ENCODE measurements at places on chromosomes 1 and 21.
A peak's percentile ranks its signal among the peaks of the same experiment; 100 is the strongest.

- no peak for DNase-seq
Measured at GRCh38 chr1:170460414-170461155, 71.4 kb upstream of the GORAB start.

GRCh38 chr1:82195245-82195644 is 394.5 kb downstream of the ADGRL2 start:
- no peak for DNase-seq

DNA sequence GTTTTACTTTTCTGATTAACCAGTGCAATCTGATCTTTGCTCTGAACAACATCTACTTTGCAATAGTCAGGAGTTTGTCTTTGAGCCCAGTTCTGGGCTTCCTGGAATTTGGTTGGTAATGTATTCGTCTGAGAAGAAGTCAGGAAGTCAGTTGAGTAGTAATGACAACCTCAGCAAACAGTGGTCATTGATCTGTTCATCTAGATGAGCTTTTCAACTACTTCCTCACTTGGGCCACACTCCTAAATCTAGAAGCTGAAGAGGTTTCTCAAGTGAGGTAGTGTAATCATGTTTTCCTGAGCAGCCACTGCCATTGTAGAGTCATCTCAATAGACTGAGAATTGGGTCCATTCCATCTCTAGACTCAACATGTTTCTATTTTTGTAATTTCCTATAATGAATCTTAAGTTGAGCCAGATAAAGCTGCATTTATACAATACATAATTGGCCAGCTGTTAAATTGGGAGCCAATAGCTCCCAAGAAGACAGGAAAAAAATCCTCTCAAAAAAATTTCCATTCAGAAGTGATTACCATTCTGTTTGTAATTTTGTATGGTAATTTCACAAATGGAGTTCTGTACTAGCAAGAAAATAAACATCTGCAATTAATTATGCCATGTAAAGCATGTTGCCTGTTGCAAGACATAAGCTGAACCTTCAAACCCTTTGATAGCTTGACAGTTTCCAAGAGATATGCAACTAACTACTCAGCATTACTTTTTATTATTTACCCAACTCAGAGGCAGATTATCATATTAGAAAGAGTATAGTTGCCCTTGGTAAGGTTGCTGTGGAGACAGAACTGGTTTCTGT is 49.6 kb downstream of the WDR64 start:
- peak; percentile 24 for DNase-seq

GRCh38 chr1:33429856-33430691 is 821 bp downstream of the PHC2 start:
- no peak for DNase-seq

- DNase-seq, result peak; percentile 70
Measured at GRCh38 chr1:184362876-184363275, 24.0 kb upstream of the C1orf21 start.

DNA sequence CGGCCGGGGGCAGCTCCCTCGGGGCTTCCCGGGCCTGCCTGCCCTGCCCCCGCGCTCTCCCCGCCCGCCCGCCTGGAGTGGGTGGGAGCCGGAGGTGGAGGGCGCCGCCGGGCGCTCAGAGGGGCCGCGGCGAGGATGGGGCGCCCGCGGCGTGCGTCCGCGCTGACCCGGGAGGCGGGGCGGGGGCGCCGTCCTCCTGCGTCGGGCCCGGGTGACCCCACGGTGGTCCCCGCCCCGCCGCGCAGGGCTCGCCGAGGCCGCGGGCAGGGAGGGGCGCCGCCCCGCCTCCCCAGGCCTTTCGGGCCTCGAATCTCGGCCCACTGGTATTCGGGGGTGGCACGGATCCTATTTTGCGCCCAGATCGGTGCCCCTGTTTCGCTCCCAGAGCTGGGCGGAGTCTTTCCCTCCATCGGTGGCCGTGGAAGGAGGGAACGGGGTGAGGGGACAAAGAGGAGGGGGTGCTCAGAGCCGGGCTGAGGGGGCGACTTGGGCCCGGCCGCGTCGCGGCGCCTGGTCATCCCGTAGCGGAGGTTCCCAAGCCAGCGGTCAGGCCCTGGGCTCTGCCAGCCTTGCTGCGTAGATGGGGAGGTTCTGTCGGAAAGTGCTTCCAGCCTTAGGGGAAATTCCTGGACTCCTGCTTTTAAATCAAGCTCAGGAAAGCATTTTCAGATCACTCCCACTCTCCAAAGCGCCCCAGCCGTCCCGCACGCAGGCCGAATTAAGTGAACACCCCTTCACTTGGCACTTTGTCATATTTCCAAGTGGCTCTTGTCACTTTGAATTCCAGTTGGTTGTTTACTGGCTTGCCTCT is 545 bp downstream of the PATJ start:
- peak; percentile 37 for DNase-seq

- DNase-seq, result no peak
Measured at GRCh38 chr1:156795787-156796186, 20.9 kb downstream of the SH2D2A start.

DNA sequence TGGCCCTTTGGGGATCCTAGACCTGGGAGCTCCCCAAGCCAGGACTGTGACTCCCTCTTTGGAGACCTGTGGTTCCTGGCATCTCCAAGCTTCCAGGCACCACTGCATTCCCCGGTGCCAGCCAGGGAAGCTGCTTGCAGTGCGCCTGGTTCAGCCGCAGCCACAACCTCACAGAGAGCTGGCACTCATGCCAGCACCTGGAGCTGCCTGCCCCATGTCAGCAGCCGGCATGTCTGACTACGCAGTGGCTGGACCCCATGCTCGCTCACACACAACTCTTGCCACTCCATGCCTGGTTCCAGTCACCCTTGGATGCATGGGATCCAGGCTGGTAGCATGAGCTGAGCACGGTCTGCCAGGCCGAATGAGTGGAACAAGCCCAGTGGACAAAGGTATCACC is 426.6 kb downstream of the LRRIQ3 start:
- no peak for DNase-seq

- DNase-seq, result no peak
Measured at GRCh38 chr1:88265606-88266005, 418.5 kb upstream of the PKN2 start.

DNA sequence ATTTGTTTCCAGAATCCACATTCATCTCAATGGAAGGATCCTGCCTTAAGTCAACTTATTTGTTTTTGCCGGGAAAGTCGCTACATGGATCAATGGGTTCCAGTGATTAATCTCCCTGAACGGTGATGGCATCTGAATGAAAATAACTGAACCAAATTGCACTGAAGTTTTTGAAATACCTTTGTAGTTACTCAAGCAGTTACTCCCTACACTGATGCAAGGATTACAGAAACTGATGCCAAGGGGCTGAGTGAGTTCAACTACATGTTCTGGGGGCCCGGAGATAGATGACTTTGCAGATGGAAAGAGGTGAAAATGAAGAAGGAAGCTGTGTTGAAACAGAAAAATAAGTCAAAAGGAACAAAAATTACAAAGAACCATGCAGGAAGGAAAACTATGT is 2.6 kb downstream of the GADD45A start:
- no peak for DNase-seq

DNA sequence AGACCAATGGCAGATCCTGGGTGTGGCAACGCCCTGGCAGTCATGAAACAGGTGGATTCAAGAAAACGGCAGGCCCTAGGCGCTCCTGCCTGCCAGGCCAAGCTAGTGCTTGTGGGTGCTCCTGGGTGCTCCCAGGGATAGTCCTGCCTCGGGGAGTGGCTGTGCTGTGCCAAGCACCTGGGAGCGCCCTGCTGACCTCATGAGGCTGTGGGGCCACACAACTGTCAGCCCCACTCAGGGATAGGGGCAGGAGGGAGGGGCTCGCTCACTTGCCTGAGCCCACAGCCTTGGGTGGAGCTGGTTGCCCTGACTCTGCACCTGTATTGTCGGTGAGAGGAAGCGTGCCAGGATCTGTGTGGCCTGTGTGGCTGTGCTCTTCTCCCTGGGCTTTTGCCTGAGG is 9.4 kb downstream of the SNAP47 start:
- no peak for DNase-seq

- DNase-seq, result no peak
Measured at GRCh38 chr1:95287825-95288224, 53.8 kb downstream of the RWDD3 start.

GRCh38 chr1:233459470-233459945 is 132.0 kb downstream of the MAP3K21 start:
- DNase-seq, result no peak

- DNase-seq, result no peak
Measured at GRCh38 chr21:26909972-26910371, 56.9 kb downstream of the ADAMTS5 start.

DNA sequence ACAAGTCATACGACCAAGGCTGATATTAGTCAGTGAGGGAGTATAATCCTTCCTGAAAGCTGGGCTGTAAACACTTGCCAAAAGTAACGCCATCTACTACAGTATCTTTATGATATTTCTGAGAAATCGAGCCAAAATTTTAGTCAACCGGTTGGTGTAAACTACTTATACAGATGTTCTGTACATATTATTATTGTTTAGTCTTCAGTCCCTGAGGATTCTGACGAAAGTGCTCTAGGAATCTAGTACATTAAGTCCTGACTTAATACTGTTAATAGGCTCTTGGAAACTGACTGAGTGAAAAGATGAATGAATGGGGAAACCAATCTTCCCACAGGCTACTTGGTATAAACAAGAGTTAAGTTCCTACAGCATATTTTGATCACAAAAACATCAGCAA is 274.3 kb downstream of the USP25 start:
- no peak for DNase-seq

DNA sequence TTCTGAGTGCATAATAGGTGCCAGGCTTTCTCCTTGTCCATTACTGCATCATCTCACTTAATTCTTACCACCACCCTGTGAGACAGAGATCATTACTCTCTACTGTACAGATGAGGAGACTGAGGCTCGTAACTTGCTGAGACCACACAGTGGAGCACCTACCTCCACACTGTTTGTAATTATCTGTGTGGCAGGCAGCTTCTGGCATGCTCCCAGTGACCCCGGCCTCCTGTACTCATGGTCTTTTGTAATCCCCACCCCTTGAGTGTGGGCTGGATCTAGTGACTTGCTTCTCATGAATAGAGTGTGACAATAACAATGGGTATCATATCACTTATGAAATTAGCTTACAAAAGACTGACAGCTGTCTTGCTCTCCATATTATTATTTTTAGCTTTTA is 407.3 kb downstream of the MATN1 start:
- DNase-seq, result no peak

DNA sequence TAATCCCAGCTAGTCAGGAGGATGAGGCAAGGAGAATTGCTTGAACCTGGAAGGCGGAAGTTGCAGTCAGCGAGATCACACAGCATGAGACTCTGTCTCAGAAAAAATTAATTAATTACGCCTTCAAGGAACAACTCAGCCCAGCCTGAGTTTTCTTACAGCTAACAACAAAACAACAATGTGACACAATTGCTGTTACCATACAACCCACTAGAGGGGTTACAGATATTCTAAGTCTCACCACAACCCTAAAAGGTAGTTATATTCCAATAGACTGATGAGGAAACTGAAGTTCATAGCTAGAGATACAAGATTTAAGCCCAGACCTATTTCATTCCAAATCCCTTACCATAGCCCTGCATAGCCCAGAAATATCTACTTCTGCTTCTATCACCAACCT is 2.9 kb upstream of the LRRC8C start:
- no peak for DNase-seq

GRCh38 chr21:37496972-37497371 is 130.4 kb downstream of the DYRK1A start:
- no peak for DNase-seq

DNA sequence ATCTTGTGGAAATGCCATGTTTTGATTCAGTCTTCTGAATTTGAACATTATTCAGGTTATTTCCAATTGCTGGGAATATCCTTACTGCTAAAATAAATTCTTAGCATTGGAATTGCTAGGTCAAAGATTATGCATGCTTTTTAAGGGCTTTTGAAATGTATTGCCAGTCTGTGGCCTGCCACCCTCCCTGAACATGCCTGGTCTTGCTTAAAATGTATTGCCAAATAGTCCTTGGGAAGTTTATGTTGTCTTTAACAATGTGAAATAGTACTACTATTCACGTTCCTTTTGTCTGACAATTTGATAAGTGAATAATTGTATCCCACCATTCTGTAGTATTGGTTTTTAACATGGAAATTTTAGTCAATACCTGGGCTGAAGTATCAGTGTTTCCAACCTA is 13.6 kb downstream of the TARDBP start:
- DNase-seq, result no peak
